ENCODE measurements at places on chromosomes 4 and X. TPM values are rescaled to one million over a fixed set of nuclear protein-coding genes. Genes with fewer than 3 reads are reported as not detected.

Gene TDO2
- 1.5 TPM for polyA plus RNA-seq

DNA sequence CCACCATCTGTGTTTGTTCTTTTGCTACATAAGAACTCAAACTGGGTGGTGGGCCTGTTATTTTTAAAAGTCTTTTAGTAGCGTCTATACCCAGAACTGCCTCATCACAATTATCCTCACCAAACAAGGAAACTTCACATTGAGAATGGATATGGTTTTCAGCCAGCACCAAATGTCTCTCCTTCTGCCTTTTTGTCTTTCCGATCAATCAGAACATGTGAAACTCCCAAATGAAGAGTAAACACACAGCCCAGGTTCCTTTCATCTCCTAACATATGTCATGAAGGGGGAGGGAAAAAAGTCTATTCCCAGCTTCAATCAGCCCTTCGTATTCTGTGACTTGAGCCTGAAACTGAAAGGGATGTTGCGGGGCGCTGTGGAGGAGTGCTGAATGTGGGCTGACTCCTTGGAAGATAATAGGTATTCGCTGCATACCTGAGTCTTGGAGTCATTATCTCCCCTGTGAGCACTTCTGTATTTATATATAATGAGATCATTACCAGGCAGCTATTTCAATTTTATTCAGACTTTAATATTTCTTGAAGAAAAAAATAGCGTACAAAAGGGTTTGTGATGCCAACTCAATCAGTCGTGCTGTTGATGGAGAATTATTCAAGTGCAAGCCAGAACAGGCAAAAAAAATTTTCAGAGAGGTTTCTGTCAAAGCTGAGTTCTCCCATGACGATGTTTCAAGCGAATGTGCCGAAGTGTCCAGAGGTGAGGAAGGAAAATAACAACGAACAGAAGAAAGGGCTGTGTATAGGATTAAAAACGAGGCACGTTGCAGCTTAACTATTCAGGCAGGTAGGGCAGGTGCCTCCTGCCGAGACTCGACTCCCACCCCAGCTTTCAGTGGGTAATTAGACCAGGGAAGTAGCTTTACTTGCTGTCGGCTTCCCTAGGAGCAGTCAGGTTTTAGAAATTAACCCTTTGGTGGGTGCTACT lies 163.9 kb upstream of the NOCT start:
- no peak for DNase-seq

Gene ADAM29
- polyA plus RNA-seq = not detected

- DNase-seq = no peak
These were observed 62.7 kb downstream of the GAB1 start for GRCh38 chr4:143399113-143399949.

GRCh38 chr4:93743635-93744034 lies 84.9 kb upstream of the ATOH1 start:
- DNase-seq = no peak

DNA sequence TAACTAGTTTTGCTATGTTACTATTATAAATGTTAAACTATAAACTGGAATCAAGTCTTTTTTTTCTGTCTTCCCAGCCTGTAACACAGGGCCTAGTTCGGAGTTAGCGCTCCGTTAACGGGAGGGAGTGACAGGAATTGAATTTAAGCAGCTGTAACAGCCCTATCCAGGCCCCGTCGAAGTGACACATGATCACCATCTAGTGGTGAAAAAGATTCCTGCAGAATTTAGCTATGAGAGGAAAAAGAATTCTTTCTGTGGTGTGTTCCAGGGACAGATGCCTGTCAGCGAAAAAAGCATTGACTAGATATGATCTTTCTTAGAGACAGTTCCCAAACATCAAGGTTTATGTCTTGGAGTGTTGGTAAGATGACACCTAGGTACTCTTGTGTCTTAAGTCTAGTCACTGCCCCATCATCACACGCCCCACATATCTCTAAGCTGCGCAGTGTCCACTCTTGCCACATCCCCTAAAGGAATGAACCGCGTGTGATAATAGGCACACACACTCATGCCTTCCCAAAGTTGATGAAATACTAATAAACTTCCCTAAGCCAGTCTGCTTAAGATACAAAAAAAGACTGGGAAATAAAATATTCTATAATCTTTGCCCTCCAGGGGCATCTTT lies 2.1 kb downstream of the GAB3 start:
- DNase-seq = no peak

GRCh38 chrX:120380699-120381098 lies 18.8 kb downstream of the ATP1B4 start:
- no peak for DNase-seq

Gene SMIM31
- 0.36 TPM for polyA plus RNA-seq

DNA sequence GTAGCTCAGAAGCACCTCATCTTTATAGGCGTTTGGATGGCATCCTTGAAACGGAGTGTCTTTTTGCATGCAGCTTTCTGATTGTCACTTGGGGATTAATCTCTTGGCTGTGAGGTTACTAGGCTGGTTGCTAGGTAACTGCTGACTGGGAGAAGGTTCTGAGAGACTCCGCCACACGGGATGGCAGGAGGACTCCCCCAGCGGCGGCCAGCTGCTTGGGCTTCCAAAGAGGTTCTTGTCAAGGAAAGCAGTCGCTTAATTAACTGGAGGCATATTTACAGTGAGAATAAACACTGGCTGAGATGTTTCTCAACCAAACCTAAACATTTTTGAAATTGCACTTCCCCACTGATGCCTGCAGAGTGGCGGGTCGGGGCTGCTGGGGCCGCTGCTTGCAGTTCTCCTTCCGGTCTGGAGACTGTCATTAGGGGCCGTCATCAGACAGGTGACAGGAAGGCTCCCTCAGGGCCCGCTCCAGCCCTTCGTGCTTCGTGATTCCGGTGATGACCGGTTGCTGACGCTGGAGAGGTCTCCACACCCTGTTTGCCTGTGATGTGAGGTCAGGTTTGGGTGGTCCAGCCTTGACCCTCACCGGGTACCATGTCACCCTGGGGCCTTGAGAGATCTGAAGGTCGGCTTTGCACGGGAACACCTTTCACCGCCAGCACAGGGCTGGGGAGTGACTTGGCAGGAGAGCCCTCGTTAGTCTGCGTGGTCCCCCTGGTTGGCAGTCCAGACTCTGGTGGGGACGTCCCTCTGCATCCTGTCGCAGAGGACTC lies 9.1 kb downstream of the NSG1 start:
- no peak for DNase-seq

Gene FGFBP2
- 0.15 TPM for polyA plus RNA-seq

- DNase-seq = no peak
These were observed 68.9 kb downstream of the RAB28 start for GRCh38 chr4:13415068-13415785.

DNA sequence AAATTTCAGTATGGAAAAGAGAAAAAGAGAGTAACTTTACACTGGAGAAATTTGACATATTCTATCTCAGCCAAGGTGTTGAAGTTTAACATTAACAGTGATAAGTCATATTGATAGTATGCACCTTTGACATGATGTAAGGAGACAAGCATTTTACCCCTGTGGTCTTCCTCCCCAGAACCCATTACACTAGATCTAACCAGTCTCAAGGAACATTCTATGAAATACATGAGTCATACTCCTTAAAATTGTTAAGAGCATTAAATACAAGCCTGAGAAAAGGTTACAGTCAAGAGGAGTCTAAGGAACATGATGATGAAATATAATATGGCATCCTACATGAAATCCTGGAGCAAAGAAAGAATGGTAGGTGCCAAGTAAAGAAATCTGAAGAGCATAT lies 1151.3 kb upstream of the IGFBP7 start:
- no peak for DNase-seq

Gene SLC4A4
- polyA plus RNA-seq = 64.4 TPM

GRCh38 chr4:123623611-123624010 lies 227.0 kb downstream of the SPRY1 start:
- no peak for DNase-seq

Gene FOXR2
- not detected for polyA plus RNA-seq

DNA sequence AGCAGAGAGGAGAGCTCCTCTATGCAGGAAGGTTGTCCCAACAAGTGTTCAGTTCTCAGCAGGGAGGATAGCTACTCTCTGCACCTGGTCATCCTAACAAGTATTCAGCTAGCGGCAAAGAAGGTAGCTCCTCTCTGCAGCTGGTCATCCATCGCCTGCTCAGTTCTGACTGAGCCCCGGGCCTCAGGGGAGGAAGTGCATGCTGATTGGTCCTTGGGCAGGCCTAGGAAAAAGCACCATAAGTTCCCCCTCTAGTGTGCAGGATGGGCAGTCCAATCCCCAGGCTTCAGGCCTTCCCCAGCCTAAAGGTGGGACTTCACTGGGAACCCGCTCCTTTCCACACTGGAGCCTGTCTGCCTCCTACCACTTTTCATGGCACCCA lies 4.4 kb upstream of the FBXW7 start:
- no peak for DNase-seq

Gene PAPSS1
- polyA plus RNA-seq = 101 TPM

DNA sequence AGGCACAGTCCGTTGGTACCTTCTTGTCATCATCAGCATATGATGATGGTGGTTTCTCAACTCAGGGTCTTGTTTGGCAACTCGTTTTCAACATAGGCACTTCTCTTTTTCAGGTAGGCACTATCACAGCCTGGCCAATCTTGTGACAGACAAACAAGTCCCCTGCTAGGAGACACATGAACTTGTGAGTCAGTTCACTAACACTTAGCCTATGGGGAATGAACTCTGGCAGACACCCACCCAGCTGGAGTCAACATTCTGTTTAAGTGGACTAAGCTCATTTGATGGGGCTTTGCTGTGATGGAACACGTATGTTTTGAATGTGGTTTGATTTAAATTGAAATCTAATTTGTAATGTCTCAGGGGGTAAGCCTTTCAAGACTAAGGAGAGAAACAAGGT lies 100.7 kb upstream of the MAMLD1 start:
- DNase-seq = no peak

Gene ADH4
- polyA plus RNA-seq = 0.24 TPM

Gene PLXNB3
- polyA plus RNA-seq = 2.9 TPM

DNA sequence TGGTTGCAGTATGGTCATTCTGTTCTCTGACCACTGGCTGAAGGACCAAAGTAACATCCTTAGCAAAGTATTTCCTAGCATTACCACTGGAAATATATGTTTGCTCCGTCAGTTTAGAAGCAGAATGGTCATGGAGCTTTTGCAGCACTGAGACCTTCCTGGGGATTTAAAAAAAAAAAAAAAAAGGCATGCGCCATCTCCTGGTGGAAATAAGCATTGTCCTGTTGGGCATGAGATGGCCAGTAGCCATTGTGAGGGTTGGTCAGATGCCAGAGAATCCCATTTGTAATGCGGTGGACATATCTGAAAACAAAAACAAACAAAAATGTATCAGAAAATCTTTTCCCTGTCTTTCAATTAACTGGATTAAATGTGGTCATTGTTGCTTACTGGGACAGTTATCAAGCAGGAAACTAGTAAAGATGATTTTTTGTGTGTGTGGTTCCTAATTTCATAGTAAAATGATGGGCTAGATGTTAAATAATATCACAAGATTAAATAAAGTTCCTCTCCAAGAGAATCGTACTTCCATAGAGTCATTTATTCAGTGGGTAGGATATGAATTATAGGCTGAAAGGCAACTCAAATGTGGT lies 139.6 kb downstream of the SOWAHB start:
- no peak for DNase-seq

Gene ATOH1
- not detected for polyA plus RNA-seq

Gene GRIA2
- 1.3 TPM for polyA plus RNA-seq

Gene LRCH2
- 13.1 TPM for polyA plus RNA-seq

GRCh38 chr4:174316546-174316945 lies 32.8 kb downstream of the CEP44 start:
- no peak for DNase-seq
